ENCODE measurements at places on chromosomes 11 and 22. TPM values are rescaled to one million over a fixed set of nuclear protein-coding genes. Genes with fewer than 3 reads are reported as not detected.

Gene OOSP1
- 0.16 TPM for polyA plus RNA-seq

Gene RIC3
- 8.9 TPM for polyA plus RNA-seq

DNA sequence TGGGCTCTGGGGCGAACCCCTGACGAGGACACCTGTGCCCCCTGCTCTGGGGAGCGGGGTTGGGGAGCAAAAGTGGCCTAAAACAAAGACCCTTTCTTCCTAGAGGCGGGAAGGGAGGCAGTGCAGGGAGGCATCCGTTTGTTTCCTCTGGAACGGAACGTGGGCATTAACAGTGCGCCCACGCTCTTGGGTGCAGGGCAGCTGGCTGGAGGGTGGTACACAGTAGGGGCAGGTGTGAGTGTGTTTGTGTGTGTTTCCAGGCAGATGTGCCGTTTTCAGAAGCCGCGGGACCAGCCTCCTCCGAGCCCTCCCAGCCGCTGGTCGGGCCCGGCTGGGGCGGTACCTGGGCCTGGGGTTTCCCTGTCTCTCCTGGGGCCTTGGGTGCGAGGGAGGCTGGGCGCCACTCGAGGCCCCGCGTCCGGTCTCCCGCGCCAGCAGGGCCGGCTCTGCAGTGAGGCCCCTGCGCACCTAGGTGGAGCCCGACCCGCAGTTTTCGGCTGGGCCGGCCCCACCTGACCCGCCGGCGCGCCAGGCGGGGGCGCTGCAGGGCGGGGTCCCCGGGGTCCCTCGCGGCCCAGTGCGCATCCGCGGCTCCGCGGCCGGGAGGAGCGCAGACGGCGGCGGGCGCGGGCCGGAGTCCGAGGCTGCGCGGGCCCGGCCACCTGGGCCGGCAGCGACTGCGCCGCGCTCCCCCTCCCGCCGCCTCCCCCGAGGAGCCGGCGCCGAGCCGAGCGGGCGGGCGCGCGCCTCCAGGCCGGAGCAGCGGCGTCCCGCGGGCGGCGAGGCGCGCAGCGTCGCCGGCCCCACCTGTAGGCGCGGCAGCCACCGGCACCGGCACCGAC, 1252.7 kb downstream of the BRD1 start:
- DNase-seq = peak; percentile 57

DNA sequence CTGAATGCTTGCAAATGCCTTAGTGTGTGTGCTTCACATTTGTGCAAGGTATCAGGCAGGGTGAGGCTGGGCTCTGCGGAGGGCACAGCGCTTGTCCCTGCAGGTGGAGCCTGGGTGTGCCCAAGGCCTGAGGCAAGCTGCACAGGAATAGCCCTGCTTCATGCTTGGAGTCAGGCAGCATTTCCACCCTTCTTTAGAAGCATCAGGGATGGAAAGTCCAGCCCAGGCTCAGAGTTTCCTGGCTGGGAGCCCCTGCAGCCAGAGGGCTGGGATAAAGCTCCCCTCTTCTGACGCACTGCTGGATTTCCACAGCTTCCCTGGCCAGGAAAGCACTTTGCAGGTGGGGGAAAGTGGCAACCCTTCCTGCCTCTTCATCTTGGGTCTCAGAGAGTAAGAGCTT, 63.4 kb downstream of the GALNT18 start:
- DNase-seq = no peak

DNA sequence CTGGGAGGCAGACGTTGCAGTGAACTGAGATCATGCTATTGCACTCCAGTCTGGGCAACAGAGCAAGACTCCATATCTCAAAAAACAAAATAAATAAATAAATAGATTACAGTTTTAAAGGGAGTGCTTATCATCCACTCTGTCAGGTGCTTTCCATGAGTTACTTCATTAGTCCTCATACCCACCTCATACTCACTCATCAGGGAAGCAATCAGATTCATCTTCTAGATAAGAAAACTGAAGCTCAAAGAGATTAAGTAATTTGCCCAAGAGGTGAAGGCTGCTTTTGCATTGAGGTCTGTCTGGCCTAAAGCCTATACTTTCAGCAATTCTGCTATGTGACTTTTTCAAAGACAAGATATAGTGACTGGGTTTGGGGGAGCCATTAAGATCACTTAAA, 101.0 kb downstream of the RASSF10 start:
- no peak for DNase-seq

Data from right renal cortex interstitium (tissue), 3 donors.